Spinal cord (tissue), 10 donors: ENCODE measurements at places on chromosomes 2 and 18. TPM values are rescaled to one million over a fixed set of nuclear protein-coding genes. Genes with fewer than 3 reads are reported as not detected.
A peak's percentile ranks its signal among the peaks of the same experiment; 100 is the strongest.

DNA sequence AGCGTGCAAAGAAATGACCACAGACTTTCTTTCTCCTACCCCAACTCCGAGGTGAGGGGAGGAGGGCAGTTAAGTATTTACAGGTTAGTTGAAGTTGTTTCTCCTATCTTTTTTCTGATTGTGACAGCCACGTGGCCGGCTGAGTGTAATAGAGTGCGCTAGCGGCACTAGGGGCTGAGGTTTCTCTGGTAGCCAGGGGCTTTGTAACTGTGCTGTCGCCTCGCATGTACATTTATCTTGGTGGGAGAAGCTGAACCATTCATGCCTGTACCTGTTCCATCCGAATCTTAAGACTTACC lies 214.1 kb upstream of the STON1 start:
- no peak for DNase-seq

DNA sequence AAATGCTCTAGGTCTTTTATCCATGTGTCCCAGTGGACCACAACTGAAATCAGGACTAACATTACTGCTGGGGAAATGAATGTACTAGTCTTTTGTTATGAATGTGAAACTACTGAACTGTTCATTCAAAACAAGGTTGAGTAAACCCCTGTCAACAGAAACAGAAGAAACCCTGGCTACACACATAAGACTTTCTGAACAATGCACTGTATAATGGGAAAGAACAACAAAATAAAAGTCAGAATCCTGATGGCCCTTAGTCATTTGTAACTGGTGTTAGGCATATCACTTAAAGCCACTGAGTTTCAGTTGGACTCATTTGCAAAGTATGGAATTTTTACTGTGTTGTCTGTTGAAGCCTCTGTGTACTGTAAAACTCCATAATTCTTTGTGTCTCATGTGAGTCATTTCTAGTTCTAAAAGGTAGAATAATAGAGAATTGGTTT lies 77.0 kb upstream of the UBXN4 start:
- DNase-seq = no peak

- DNase-seq = no peak
Observed at GRCh38 chr2:85589982-85590791, 5.4 kb upstream of the RNF181 start.

GRCh38 chr2:5562426-5562825 lies 129.8 kb upstream of the SOX11 start:
- DNase-seq = no peak

DNA sequence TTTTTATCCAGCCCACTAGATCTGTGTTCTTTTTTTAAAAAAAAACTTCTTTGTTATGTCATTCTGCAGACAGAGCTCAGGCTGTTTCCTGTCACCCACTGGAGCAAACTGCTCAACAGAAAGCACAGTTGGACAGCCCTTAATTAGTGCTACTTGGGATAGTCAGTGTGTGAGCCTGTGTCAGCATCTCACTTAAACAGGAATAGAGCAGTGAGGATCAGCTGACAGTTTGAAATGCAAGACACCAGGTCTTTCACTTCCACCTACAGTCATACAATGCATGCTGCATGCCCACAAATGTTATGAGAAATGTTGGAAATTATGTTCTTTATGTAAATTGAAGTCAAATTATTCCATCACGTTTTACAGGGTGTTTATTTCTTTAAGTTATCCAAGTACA lies 174.9 kb downstream of the NR4A2 start:
- peak; percentile 58 for DNase-seq

DNA sequence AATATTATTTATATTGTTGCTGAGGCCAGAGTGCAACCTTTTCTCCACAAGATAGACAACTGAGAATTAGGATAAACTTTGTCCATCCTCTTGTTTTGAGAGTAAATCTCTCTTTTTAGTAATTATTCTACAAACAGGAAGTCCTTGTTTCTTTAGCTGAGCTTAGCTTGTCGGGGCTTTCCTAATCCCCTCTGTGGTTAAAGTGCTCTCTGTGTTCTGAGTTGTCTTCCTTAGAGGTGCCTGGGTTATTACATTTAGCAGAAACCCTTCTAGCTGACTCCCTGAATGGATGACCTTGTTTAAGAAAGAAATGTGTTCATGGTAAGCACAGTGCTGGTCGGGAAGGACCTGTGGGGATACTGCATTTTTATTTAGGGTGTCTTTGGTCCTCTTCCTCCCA lies 12.7 kb downstream of the USP39 start:
- no peak for DNase-seq

GRCh38 chr2:182717416-182717815 lies 1.4 kb downstream of the DNAJC10 start:
- no peak for DNase-seq

GRCh38 chr2:242058116-242058680 lies 188.7 kb downstream of the RTP5 start:
- no peak for DNase-seq

GRCh38 chr2:29225814-29226213 lies 110.6 kb downstream of the CLIP4 start:
- DNase-seq = no peak

DNA sequence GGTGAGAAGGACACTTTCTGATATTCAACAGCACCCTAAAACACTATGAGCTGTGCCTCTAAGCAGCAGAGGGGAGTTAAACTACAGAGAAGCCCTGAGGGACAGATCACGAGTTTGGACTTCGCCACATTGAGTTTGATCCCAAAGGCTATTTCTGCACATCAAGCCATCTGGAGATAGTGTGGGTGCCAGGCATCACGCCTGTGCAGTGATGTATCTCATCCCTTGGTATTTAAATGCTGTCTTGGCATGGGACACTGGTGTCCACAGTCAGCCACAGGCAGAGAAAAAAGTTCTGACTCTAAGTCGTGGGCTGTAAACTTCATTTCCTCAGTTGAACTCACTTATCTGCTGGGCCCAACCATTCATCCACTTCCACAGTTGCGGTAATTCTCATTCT lies 742.3 kb upstream of the CELF4 start:
- no peak for DNase-seq

- no peak for DNase-seq
Observed at GRCh38 chr2:64914247-64914646, 75.0 kb upstream of the SLC1A4 start.

GRCh38 chr2:181780047-181780651 lies 99.8 kb upstream of the NEUROD1 start:
- no peak for DNase-seq

GRCh38 chr2:47595687-47596086 lies 187.3 kb upstream of the MSH6 start:
- DNase-seq = peak; percentile 59

DNA sequence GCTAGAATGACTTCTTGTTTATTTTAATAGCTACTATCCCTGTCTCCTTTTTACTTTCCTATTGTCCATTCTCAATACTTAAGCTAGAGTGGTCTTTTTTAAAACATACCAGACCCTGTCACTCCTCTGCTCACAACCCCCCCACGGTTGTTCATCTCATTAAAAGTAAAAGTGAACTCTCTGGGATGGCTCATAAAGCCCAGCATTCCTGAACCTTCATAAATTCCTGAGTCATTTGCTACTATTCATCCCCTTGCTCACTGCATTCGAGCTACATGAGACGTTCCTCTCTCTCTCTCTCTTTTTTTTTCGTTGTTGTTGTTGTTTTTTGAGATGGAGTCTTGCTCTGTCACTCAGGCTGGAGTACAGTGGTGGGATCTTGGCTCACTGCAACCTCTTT lies 148.7 kb upstream of the DSEL start:
- no peak for DNase-seq

GRCh38 chr2:172456002-172456401 lies 28.6 kb downstream of the ITGA6 start:
- DNase-seq = no peak

- no peak for DNase-seq
Observed at GRCh38 chr2:121086450-121086849, 198.6 kb downstream of the TFCP2L1 start.

DNA sequence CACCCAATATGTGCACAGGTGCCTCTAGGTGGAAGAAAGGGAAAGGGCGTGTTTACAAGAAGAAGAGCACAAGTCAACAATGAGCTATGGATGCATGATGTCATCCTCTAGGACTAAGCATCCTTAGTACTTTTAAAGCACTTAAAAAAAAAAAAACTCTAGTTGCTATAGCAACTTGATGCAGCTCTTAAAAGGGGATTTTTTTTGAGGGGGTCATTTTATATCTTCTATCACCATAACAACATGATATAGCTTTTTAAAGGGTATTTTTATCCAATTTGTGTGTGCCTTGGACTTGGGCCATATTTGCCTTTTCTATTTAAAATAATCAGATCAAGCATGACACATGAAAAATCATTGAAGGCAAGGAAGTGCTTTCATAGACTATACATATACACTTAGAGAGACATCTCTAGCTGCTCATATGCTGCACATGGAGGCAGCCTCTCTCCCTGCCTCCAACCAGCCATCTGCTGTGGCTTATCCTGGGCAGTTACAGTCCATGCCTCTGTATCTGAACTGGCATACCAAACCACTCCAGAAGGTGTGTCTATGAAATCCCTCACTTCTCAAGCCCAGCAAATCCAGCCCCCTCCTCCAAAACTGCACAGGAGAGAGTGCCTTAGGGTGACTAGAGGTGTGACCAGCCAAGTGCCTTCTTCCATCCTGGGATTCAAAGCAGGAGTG lies 165.4 kb downstream of the MSH2 start:
- DNase-seq = no peak

GRCh38 chr2:3147651-3148530 lies 229.7 kb downstream of the EIPR1 start:
- DNase-seq = no peak

Gene FBXO48
- polyA plus RNA-seq = 2.3 TPM

Gene VWA3B
- 2.4 TPM for polyA plus RNA-seq

Gene ALK
- 15.9 TPM for polyA plus RNA-seq

Gene LAMA1
- polyA plus RNA-seq = 55.2 TPM

Gene DNER
- 446 TPM for polyA plus RNA-seq

Gene OR6B2
- not detected for polyA plus RNA-seq

Gene ASB18
- polyA plus RNA-seq = 0.06 TPM

Gene FOXI3
- polyA plus RNA-seq = 0.14 TPM

Gene PTPRN
- 88.1 TPM for polyA plus RNA-seq

Gene C2orf78
- polyA plus RNA-seq = not detected

Gene LRRTM4
- polyA plus RNA-seq = 17.0 TPM

Gene CD8B2
- 0.59 TPM for polyA plus RNA-seq

Gene CHMP3
- 92.0 TPM for polyA plus RNA-seq
